ENCODE measurements at places on chromosomes 2 and 18.

DNA sequence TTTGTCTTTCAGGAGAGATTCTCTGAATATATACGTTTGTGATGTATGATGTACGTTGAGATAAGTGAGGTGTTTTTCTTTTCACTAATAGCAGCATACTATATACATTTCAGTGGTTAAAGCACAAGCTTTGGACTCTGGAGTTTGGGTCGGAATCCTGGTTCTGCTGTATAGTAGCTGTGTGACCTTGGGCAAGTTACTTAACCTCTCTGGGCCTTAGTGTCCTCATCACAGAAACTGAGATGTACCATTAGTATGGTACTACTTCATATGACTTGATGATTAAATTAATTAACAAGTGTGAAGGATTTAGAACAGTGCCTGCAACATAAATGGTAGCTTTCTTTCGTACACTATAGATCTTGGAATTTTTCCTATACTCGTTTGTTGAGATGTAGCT is 258.7 kb downstream of the CDCA7 start:
- DNase-seq: no peak

DNA sequence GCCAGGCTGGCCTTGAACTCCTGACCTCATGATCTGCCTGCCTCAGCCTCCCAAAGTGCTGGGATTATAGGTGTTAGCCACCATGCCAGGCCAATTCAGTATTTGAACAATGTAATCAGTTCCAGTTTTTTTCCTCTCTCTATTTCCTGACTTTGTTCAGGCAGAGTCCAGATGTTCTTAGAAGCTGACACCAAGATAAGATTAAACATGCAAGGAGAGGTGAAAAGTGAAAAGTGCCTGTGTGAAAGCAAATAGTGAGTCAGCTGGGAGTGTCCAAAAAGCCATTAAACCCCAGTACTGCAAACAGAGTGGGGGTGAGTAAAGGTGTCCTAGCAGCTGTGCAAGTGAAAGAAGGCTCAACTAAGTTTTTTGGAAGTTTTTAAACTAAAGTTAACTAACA is 231.5 kb downstream of the PTH2R start:
- no peak for DNase-seq

DNA sequence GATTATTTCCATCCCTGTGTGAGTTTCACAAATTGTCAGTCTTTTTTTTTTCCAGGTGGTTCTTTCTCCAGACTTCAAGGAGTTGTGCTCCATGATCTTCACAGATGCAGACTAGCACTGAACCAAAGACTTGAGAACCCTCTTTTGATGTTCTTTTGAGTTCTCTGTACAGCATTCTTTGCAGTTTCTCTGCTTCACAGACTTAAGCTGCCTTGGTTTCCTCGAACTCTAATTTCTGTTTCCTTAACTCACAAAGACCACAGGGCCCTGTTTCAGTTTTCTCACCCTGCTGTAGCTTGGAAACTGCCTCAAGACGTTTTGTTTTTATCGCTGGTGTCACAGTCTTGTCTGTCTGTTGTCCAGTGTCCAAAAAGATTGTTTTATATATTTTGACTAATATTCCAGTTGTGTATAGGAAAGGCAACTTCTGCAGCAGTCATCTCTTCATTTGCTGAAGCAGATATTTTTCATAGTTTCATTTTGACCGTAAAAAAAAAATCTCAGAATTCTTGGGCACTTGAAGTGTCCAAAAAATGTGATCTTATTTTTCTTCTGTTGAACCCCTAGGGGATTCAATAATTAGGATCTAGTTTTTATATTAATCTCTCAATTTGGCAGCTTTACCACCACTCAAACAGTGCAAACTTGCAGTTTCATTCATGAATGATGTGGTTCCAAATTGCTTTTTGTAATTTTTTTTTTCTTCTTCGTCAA is 97.0 kb upstream of the MC4R start:
- no peak for DNase-seq

DNA sequence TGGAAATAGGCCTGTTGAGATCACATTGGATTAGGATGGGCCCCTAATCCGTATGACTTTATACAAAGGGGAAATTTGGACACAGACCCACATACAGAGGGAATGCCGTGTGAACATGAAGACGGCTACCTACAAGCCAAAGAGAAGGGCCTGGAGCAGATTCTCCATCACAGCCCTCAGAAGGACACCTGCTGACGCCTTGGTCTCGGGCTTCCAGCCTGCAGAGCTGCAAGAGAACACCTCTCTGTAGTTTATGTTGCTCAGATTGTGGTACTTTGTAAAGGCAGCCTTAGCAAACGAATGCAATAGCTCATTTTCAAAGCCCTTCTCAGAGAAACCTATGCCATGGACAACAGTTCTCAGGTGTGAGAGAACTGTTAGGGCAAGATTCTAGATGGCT is 86.1 kb downstream of the LONRF2 start:
- no peak for DNase-seq

- no peak for DNase-seq
Observed at GRCh38 chr18:67692811-67693210, 176.3 kb upstream of the DSEL start.

DNA sequence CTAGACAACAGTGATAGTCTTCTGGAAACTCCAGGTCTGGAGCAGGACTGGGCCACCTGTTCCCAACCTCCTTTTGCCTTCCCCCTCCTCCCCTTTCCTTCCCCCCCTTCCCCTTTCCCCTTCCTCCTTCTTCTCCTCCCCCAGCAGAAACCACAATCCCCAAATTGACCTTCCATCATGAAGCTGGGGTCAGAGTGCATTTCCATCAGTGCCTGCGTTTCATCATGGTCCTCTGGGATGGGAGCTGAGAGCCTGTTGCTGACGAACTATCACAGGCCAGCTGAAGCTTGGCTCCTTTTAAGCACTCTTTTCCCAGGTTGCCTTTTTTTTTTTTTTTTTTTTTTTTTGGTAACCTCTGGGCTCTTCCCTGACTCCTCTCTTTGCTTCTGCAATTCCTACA is 52.6 kb upstream of the SMAD2 start:
- DNase-seq: no peak

DNA sequence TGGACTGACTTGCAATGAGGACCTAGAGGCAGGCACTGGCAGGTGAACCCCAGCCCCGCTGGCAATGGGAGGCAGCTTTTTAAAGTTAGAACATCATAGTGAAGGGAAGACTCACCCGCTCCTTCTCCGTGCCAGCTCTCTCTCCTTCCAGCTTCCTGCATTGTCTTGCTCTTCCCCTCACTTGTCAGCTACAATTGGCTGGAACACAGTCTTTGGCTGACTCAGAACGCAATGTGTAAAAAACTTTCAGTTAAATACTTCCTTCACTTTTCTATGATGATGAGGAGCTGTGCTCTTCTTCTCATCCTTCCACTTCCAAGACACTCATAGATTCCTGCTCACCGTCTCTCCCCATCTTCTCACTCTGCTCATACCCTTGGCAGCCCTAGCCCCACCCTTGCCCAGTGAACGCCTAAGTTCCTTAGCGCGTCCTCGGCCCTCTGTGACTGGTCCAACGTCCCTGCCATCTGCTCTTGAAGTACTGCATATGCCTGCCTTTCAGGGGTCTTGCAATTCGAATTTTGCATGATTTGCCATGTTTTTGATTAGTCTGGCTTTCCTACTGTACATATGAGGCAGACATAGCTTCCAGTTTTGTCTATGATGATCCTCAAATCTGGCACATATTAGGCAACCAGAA is 118.0 kb upstream of the TMEM200C start:
- no peak for DNase-seq

DNA sequence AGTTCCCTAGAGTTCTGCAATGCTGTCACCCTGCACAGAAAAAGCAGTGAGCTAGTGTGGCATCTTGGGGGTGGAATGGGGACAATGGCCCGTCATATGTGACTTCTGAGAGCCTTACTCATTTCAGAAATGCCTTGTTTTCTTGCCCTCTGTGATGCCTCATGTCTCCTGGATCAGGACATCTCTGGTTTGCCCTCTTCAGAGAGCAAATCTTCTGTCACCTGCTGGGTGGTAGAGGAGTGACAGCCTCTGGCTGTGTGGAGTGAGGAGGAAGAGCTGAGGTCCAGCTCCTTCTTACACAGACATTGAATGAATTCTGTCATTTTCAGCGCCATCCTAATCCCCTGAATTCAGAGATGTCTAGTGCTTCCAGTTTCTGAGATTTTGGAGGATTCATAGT is 55.6 kb upstream of the PHLPP1 start:
- no peak for DNase-seq

GRCh38 chr2:134435505-134435904 is 181.6 kb downstream of the MGAT5 start:
- DNase-seq: no peak

GRCh38 chr2:58484221-58484620 is 243.1 kb upstream of the FANCL start:
- no peak for DNase-seq

DNA sequence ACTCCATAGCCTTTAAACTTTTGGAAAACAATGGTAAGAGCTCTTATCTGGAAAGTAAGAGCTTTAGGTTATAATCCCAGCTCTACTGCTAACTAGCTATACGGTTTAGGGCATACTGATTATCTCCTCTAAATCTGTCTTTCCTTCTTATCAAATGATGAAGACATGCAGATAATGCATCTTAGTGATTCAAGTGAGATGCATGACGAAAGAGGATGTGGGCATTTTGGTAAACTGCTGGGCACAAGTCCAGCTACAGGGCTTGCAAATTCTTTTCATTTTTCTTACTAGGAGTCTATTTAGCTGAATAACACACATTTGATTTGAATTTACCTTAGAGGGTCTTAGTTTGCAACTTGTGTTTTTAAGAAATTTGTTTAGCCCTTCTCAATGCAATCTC is 1604.8 kb upstream of the ZEB2 start:
- DNase-seq: no peak

GRCh38 chr18:72107647-72108383 is 436.3 kb downstream of the CBLN2 start:
- no peak for DNase-seq

DNA sequence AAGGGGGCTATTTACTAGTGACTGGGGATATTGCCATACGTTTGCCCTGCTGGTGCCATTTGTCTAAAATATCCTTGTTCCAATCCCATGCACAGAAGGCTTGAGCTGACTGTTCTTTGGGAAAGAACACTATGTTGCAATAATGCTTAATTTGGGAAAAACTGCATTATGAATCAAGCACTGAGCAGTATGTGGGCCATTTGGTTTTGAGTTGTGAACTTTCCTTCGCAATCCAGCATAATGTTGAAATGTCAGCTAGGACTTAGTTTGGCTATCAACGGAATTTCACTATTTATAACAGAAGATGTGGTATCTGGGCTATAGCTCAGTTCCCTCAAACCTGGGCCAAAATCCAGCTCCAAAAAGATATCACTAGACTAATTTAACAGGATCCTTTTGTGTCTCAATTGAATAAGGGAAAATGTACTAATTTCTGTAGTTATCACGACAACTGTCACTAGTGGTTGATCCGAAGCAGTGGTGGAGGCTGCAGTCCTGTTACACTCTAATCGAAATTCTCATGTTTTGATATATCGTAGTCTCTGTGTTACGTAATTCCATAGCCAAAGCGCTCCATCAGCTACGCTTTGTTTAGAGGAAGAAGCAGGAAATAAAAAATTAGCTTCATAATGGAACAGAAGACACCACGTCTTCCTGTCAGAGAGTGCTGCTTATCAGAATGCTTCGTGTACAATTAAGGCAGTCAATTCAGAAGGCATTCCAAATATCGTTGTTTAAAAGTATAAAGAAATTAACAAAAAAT is 686.8 kb upstream of the SALL3 start:
- DNase-seq: no peak

GRCh38 chr2:97693476-97693875 is 19.9 kb upstream of the ZAP70 start:
- DNase-seq: no peak

DNA sequence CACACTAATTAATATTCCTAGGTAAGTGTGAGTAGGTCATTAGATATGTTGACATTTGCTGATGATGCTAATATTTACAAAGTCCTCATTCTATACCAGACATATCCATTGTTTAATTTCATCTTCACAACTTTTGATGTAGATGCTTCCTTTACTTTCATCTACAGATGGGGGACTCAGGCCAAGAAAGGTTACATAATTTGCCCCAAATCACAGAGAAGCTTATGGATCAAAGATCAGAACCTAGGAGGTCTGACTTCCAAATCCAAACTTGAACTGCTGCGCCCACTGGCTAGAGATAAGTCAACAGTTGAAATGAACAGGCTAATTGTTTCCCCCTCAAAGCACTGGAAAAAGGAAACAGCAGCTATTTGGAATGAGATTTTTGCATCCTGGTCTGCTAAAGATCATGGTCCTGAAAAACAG is 95.6 kb upstream of the TMEM178A start:
- no peak for DNase-seq

- peak; percentile 65 for DNase-seq
Observed at GRCh38 chr2:130374587-130375290, 18.9 kb downstream of the PTPN18 start.

DNA sequence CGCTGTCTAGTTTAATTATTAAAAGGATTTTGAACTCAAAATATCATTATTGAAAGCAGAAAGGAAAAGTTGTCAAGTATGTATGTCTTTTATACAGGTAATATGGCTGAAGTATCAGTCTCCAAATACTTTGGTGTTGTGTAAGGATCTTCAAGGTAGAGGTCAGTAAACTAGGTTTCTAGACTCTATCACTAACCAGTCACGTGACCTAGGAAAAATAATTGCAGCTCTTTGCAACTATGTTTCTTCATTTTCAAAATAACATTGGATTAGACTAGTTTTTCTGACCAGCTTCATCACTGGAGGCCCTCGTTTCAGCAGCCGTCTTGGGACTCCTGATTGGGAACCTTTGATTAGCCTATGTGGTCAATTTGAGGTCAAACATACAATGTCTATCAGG is 21.4 kb upstream of the MTX2 start:
- DNase-seq: no peak

- DNase-seq: no peak
Observed at GRCh38 chr2:2229626-2230432, 101.2 kb downstream of the MYT1L start.

DNA sequence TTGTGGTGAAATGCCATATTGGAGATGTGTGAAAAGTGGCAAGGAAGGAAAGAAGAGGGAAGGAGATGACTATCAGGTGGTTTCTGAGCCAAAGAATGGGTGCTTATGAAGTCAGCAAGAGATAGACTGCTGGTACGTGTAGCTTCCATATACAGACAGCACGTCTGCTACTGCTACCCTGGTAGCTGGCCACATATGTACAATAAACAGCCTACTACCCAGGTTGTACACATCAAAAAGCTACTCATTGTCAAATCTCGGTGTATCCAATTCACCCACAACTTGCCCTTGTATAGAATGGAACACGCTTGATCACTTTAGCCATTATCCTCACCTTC is 761.8 kb downstream of the LRRTM4 start:
- no peak for DNase-seq

GRCh38 chr2:172297950-172298349 is 129.4 kb upstream of the ITGA6 start:
- DNase-seq: no peak

GRCh38 chr18:76771192-76771799 is 51.1 kb upstream of the ZNF236 start:
- DNase-seq: no peak

Measured in mesenteric fat pad (tissue), 1 donor.